ENCODE measurements at places on chromosomes 7 and 10.

DNA sequence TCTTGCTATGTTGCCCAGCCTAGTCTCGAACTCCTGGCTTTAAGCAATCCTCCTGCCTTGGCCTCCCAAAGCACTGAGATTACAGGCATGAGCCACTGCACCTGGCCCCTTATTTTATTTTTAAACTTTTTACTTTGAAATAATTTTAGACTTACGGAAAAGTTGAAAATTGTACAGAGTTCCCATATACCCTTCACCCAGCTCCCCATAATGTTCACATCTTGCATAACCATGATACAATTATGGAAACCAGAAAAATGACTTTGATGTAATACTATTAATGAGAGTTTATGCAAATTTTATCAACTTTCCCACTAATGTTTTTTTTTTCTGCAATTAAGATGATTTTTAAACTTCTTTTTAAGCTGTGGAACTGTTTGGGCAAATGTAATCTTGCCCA, 58.3 kb downstream of the CDH23 start:
- no peak for DNase-seq

DNA sequence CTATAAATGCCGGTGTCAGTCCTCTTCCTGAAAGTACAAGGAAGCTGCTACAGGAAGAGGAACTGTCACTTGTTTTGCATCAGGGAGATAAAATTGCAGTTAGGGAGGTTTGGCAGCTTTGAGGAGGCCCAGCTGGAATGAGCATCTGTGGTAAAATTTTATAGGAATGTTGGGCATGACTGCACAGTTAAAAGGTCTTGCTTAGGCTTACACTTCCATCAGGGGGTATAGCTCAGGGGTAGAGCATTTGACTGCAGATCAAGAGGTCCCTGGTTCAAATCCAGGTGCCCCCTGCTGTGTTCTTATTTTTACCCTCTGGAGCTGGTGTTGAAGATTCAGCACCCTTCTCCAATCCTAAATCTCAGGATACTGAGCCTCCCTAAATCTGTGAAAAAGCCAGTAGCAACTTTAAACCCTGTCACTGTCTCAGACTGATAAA, 65.9 kb downstream of the ZNF467 start:
- no peak for DNase-seq

GRCh38 chr7:30521532-30521931, 16.9 kb upstream of the GGCT start:
- no peak for DNase-seq

DNA sequence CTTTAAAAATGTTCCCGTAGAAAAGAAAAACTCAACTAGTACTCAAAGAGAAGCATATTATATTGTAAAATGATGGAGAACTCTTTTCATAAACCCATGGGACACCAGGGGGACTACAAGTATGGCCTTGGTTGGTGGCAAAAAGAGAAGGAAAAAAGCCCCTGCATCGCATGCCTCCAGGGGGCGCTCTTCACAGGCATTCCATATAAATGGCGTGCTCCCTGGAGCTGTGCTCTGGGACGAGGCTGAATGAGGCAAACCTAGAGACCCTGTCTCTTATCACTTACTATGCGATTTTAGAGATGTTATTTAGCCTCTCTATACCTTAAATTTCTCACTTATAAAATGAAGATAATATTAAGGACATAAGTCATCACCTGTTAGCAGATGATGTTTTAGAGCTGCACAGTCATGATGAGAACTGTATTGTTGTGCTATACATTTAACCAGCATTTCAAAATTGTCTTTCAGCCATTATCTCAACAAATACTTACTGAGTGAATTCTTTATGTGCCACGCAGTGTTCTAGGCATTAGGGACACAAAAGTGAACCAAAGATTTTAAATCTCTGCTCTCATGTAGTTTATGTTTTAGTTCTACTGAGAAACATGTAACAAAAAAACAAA, 105.8 kb downstream of the ARHGAP21 start:
- DNase-seq = peak; percentile 34

GRCh38 chr7:66110856-66111255, 3.8 kb upstream of the CRCP start:
- DNase-seq = no peak

GRCh38 chr10:95544783-95545500, 16.2 kb downstream of the SORBS1 start:
- DNase-seq = no peak

- DNase-seq = no peak
Observed at GRCh38 chr7:141452911-141453310, 98.3 kb upstream of the AGK start.

Data from CD4-positive, alpha-beta T cell (primary cell).